ENCODE measurements at places on chromosomes 7 and 10.

GRCh38 chr7:148693651-148694050 is 5.1 kb upstream of the CUL1 start:
- no peak for DNase-seq

- no peak for DNase-seq
These were observed 670.1 kb downstream of the MAGI2 start for GRCh38 chr7:78783179-78783962.

DNA sequence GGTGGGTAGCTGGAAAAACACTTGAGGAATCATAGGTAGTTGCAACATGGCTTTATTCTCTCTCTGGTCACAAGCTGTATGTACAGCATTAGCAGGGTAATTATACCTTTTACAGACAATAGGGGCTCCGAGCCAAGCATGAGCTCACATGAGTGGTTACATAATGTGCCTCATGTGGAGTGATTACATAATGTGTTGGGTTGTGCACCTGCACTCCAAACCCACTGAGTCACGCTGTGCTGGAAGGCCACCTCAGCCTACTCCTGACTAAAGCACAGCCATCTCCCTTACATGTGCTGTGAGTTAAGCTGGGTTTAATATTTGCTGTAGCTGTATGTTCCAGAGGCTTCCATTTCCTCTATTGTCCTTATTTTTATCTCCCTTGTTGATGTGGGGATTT is 348.7 kb upstream of the SEMA3C start:
- DNase-seq = no peak

GRCh38 chr10:44930904-44931620 is 19.9 kb downstream of the TMEM72 start:
- no peak for DNase-seq

DNA sequence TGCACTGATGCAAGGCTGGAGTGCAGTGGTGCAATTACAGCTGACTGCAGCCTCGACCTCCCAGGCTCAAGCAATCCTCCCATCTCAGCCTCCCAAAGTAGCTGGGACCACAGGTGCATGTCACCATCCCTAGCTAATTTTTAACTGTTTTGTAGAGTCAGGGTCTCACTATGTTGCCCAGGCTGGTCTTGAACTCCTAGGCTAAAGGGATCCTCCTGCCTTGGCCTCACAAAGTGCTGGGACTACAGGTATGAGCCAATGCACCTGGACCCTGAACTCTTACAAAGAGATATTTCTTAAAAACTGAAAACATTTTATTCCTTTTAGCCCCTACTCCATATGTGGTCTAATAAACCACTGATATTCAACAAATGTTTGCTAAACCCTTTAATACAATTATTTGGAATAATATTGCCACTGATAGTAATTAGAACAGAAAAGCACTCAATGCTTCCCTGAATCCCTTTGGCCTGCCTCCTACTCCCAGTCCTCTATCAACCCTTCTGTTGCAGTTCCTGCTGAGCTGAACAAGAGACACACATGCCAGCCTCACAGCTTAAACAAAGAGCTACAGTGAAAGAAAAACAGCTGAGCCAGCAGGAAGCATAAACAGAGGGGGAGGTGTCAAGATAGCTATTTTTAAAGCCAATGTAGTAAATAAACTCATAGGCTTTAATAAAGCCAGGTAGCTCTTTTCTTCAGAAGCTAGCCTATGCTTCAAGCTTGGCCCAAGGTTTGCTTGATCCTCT is 7.0 kb upstream of the GNAI1 start:
- no peak for DNase-seq

DNA sequence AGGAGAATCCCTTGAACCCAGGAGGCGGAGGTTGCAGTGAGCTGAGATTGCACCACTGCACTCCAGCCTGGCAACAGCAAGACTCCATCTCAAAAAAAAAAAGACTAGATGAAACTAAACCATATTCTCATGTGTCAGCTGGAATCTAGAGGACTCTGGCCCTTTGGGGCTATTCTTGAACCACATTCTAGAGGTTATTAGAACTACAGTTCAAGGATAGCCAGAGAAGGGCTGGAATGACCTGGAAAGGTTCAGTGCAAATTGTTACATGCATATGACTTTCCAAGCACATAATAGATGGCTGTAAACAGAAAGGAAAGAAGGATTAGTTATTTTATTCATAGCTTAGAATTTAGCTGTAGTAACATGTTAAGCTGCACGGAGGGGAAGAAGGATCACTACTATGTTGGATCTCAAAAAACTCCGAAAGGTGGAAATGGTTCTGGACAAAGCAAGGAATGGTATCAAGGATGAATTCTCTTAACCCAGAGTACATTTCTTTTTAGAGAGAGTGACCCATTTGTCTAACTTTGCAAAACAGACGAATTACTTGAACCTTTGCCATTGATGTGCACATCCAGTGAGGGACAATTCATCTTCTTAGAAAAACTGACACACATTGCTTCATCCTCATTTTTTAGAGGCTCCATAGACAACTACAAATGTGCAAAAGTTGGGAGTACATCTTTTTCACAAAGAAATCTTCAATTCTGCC is 124.0 kb upstream of the SAMD8 start:
- peak; percentile 47 for DNase-seq

- no peak for DNase-seq
These were observed 264.7 kb upstream of the YAE1 start for GRCh38 chr7:39301543-39301942.

DNA sequence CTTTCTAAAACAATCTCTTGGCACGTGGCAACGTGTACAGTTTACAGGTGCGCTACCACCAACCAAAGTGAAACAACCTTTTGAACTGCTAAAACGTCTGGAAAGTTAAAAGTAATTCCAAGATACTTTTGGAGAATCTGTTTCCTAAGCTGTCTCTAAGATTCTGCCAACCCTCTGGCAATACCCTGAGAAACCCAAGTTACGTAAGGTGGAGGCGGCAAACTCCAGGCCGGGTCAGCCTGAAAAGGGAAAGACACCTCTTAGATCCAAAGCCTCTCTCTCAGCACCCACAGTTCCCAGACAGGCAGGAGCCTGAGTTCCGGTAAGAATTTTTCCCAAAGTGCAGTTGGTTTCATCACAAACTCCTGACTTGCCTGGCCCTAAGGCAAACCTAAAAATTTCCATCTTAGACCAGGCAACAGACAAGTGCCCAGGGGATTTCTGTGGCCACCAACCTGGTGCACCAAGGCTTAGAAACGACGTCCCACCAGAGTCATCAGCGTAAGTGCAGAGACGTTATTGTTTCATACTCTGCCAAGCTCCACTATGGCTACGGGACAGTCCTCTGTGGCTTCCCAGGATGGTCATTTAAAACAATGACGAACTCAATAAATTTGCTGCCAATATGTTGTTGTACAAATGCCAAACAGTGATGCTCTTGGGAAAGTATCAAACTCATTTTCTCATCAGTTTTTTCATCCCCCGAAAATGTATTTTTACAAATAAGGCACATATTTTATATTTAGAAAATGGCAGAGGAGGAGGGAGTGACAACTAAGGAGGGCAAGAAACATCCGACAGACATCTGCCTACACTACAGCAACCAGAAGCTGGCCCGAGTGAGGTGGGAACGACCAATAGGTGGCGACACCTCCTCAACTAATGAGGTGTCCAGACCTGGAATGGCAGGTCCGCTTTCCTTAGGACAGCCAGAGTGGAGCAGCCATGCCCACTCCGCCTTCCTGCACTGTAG is 205.8 kb upstream of the FRMD4A start:
- no peak for DNase-seq

DNA sequence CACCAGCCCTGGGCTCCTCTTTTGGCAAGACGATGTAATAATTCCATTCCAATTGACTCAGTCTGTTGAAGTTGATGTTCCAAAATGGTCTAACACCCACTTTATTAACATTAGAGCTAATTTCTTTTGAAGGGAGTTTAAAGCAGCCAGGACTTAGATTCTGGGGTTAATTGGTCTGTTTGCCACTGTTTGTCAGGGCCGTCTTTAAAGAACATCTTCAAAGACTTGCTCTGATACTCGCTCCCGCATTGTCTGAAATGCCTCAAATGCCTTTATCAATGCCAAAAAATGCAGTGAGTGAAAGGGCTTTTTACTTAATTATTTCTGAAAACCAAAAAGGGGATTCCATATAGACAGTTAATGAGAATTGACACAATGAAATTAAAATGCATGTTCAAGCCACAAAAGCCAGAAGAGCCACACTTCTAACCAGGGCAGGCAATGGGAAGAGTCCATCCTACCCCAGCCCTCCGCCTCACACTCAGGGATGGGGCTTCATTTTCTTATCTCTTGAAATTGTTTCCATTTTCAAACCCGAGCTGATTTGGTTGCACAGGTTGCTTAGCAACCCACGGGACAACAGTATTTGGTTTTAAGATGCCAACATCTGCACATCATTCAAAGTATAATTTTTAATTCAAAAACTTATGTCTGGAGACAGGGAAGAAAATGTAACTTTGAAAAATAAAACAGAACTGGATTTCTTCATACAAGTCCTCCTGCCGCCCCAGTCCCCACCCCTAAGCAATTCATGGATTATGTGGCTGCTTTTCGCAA is 163.0 kb downstream of the FGFR2 start:
- no peak for DNase-seq

GRCh38 chr10:51935341-51935740 is 235.9 kb upstream of the CSTF2T start:
- DNase-seq = no peak
